ENCODE measurements at places on chromosomes 1 and 21. TPM values are rescaled to one million over a fixed set of nuclear protein-coding genes. Genes with fewer than 3 reads are reported as not detected.
A peak's percentile ranks its signal among the peaks of the same experiment; 100 is the strongest.

Gene FABP3
- 38.0 TPM for total RNA-seq

DNA sequence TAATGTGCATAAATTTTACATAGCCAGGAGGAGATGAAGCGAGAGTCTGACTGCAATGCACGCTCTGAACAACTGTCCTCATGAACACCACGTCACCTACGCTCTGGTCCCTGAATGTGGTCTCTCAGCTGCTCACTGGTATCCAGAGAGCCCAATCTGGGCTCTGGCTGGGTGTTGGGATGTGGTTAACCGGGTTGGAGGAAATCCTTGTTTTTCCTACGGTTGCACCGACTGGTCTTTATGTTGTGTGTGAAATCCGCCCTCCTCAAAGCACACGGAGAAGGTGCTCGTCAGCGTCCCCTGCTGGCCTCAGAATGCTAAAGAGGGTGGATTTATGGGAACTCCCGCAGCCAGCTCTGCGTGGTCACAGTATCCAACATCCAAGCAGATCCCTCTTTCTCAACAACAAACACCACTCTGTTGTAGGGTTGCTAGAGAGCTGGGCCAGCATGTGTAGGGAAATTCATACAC is 51.8 kb upstream of the FAM89A start:
- no peaks in the 10 kb centered on the region for H3K27me3 ChIP-seq
- H3K27ac ChIP-seq = no peak overlapping the region
- H3K36me3 ChIP-seq = no peaks in the 10 kb centered on the region
- no peaks in the 10 kb centered on the region for H3K4me1 ChIP-seq
- H3K4me3 ChIP-seq = no peak overlapping the region
- DNase-seq = peak; percentile 73

- no peaks in the 10 kb centered on the region for H3K4me1 ChIP-seq
- no peaks in the 10 kb centered on the region for H3K27me3 ChIP-seq
- no peak for DNase-seq
- no peaks in the 10 kb centered on the region for H3K36me3 ChIP-seq
Measured at GRCh38 chr1:230401101-230401500, 25.0 kb downstream of the PGBD5 start.

- no peaks in the 10 kb centered on the region for H3K36me3 ChIP-seq
- DNase-seq = no peak
- H3K27ac ChIP-seq = no peak overlapping the region
- H3K27me3 ChIP-seq = no peaks in the 10 kb centered on the region
- peaks cover 2% of the 10 kb centered on the region for H3K4me1 ChIP-seq
Measured at GRCh38 chr1:87045761-87046304, 131.4 kb downstream of the HS2ST1 start.

- H3K36me3 ChIP-seq = peaks cover 19% of the 10 kb centered on the region
- peak; percentile 90 for DNase-seq
- peak overlapping the region; percentile 100 for H3K4me3 ChIP-seq
- peak overlapping the region; percentile 88 for H3K27ac ChIP-seq
- peaks cover 23% of the 10 kb centered on the region for H3K4me1 ChIP-seq
Measured at GRCh38 chr1:170663404-170664092, 383 bp upstream of the PRRX1 start.

All from osteoblast (primary cell).